Kidney glomerular epithelial cell (primary cell): ENCODE measurements at places on chromosomes 12 and 14.

DNA sequence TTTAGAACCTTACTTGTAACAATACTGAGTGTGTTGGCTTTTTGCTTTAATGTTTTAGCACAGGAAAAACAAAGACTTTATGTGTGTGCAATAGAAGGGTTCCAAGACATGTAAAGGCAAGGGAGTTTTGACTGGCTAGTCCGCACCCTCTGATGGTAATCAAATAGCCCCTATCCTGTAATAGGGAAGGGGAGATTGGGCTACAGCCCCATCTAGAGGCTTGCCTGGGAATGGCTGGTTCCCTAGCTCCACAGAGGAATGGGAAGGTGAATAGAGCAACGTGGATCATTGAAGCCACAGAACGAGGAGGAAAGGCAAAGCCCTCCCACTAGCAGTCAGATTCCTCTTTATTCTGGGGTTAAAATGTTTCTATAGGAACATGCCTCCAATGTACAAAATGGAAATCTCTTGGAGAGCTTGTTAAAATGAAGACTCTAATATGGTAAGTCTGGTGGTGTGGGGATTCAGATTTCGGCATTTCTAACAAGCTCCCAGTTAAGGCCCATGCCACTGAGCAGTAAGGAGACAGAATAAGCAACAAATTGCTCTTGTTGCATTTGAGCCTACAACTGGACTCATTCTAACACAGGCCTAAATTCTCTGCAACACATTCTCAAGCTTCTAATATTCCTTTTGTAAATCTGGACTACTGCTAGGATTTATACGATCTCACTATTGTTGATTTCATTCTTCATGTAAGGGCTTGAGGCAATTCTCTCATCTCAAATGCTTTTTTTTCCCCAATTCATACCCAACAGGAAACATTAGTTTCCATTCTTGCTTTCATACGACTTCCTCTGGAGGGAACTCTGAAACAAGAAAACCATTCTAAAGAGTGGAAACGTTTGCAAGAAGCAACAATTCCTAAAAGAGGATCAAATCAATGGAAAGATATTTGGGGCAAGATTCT, 57.1 kb downstream of the NIN start:
- no peak for DNase-seq

- no peak for DNase-seq
Measured at GRCh38 chr12:46110928-46111699, 120.7 kb upstream of the SCAF11 start.

DNA sequence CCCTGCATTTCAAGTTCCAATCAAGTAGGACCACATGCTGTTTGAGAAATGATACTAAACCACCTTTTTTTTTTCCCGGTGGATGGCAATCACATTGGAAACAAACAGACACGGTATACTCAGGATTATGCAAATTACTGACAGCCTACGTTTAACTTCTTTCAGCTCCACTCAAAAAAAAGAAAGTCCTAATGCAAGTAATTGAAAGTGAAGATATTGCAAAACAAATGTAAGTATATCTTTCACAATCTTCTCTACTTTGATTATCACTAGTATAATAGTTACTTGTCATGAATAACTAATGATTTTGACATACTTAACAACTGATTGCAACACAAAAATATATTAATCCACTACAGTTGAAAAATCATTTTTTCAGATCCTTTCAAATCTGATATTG, 2.6 kb upstream of the OSBPL8 start:
- no peak for DNase-seq

DNA sequence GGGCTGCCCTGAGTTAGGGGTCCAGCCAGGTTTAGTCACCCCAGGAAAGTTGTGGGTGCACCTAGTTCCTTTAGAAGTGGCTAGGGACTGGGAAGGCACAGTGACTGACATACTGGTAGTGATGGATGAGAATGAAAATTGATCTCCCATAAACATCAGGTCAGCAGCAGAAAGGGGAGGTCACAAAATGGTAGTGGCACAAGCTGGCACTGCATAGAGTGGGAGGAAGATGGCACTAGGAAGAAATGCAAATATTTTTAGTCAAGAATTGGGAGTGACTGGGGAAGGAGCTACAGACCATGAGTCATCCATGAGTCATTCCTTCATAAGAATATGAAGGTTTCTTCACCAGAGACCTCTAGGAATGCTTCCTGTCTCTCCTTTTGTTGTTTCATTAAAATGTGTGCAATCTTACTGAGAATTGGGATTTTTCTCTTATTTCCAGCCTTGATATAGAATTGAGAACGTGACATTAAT, 198.3 kb upstream of the AMIGO2 start:
- DNase-seq = peak; percentile 95

DNA sequence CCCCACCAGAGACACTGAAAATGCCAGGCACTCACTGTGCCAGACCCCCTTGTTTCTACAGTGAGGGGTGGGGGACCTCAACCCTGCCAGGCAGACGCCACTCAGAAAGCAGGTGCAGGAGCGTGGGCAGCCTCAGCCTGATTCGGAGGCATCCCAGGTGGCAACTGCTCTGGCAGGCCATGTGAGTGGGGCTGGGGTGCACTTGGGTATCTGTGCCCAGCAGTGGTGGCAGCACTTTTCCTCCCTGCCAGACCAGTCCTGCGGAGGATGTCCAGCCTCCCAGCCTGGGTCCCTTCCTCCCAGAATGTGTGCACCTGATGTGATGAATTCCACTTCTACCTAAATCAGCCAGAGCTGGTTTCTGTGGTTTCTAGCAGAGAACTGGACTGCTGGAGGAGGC, 13.4 kb upstream of the TTC7B start:
- no peak for DNase-seq

DNA sequence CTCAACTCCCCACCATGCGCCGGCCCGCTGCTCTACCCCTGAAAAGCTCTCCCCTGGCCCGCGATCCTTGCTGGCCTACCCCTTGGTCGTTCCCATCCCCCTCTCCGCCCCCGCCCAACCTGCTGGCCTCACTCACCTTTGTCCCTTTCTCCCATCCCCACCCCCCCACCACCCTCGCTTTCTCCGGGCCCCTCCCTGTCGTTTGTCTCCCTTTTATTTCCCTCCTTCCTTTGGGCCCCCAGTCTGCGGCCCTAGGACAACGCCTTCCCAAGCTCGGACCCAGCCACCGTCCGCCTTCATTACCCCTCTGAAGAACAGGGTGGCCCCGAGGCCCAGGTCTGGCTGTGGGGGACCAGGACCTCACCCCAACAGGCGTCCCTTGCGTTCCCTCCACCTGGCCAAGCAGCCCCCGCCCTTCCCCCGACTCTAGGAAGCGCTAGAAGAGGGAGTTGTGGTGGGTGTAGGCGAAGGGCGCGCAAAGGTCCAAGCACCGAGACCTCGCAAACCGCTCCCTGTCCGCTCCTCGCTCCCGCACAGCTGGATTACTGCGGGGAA, 6.9 kb upstream of the SLC7A7 start:
- DNase-seq = no peak

DNA sequence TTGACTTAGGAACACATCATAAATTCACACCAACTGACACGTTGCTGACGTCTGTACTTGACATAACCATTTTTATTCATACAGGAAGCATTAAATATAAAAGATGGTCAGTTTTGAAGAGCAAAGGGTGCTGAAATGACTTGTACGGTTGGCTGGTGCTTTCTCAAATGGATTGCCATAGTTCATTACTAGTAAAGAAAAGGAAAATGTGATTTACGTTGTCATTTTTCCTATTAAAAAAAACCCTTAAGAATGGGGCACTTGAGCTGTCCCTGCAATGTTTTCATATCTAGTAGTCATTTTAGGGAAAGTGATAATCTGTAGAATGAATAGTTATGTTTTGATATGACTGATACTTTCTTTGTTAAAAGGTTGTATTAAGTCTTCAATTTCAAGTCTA, 22.5 kb upstream of the MANSC4 start:
- DNase-seq = no peak
